ENCODE measurements at places on chromosomes 2 and 18. TPM values are rescaled to one million over a fixed set of nuclear protein-coding genes. Genes with fewer than 3 reads are reported as not detected.
A peak's percentile ranks its signal among the peaks of the same experiment; 100 is the strongest.

The CRYBA2 gene
- polyA plus RNA-seq = not detected

The IL1A gene
- polyA plus RNA-seq = not detected

The EIPR1 gene
- polyA plus RNA-seq = 103 TPM

The NEDD4L gene
- polyA plus RNA-seq = 13.2 TPM

The SNRNP27 gene
- polyA plus RNA-seq = 50.9 TPM

The ANKRD36C gene
- polyA plus RNA-seq = 2.9 TPM

The KIF1A gene
- polyA plus RNA-seq = 0.32 TPM

The EVA1A gene
- polyA plus RNA-seq = 93.0 TPM

The NAB1 gene
- 9.7 TPM for polyA plus RNA-seq

The RAX gene
- polyA plus RNA-seq = not detected

The TUBB8B gene
- polyA plus RNA-seq = not detected

The TRAF3IP1 gene
- polyA plus RNA-seq = 15.0 TPM

- DNase-seq = no peak
Measured at GRCh38 chr2:181300600-181301291, 156.4 kb upstream of the ITGA4 start.

- DNase-seq = peak; percentile 62
Measured at GRCh38 chr2:30514134-30514847, 67.2 kb downstream of the LCLAT1 start.

GRCh38 chr2:67055387-67056304 lies 341.5 kb upstream of the ETAA1 start:
- no peak for DNase-seq

DNA sequence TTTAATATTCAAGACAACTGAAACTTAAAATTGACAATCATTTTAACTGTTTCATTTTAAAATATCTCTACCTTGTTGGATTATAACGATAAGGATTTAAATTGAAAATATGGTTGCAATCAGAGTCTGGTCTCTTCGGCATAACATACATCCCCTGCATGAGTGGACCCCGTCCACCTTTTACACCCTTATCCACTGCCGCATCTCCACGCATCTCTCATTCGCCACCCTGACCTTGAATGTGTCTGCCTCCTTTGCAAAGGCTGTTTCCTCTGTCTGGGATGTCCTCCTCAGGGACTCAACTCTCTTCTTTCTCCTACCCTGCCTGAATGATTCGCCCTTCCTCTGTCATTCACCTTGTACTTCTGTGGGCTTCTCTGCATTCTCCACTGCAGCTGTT lies 87.6 kb downstream of the SPATS2L start:
- DNase-seq = no peak

DNA sequence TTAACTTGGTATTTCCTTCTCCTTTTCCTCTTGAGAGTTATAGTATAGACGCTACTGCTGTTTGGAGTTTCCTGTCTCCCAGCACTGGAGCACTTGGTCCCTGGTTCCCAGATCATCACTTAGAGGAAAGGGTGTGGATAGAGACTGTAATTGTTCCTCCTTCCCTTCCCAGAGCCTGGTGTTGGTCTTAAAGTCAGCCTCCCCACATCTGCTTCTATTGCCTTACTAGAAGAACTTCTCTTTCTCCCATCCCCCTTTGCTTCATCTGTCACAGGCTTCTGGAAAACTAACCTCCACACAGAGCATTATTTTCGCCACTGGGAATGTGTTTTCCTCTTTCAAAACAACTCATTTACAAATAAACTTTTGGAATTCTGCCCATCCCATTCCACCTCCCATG lies 131.0 kb downstream of the CCDC85A start:
- DNase-seq = no peak

DNA sequence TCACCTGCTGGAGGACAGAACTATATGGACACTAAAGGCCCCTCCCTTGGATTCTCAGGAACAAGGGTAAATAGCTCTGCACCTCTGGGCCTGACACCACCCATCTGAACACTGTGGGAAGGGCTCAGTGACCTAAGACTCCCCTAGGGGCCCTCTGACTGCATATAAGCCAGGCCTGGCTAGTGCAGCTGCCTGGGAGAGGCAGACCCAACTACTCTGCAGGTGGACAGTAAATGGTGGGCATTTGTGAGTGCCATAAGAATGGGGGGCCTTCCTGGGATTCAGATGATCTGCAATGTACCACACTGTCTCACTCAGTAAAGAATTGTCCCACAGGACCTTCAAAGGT lies 11.2 kb upstream of the WIPF1 start:
- no peak for DNase-seq

DNA sequence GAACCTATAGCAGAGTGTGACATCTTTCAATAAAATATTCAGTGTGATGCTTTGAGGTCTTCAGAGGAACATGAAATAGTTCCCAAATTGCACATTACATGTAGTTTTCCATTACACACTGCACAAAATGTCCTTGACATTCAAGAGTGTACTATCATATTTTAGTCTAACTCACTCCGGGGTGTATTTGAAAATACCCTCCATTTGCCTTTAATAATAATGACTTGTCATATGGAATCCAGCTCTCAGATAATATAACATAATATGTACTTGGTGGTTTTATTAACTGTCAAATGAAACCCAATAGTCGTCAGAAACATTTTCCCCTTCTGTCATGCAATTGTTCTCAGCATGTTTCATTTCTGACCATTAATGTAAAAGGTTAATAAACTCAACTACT lies 176.7 kb upstream of the CDH19 start:
- no peak for DNase-seq

DNA sequence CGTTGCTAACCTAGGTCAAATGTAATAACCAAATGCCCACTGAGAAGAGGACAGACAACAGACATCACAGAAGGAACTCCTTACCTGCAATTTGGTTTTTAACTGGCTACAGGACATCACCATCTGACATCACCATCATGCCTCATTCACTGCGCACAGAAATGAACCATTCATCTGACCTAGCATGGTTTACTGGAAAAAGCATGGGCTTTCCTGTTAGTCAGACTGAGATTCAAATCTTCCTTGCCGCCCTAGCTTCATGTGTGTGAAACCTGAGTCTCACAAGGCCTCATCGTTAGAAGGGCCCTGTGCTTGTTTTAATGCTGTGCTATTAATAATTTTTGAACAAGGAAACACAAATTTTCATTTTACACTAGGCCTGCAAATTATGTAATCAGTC lies 1.1 kb upstream of the HIBCH start:
- no peak for DNase-seq

DNA sequence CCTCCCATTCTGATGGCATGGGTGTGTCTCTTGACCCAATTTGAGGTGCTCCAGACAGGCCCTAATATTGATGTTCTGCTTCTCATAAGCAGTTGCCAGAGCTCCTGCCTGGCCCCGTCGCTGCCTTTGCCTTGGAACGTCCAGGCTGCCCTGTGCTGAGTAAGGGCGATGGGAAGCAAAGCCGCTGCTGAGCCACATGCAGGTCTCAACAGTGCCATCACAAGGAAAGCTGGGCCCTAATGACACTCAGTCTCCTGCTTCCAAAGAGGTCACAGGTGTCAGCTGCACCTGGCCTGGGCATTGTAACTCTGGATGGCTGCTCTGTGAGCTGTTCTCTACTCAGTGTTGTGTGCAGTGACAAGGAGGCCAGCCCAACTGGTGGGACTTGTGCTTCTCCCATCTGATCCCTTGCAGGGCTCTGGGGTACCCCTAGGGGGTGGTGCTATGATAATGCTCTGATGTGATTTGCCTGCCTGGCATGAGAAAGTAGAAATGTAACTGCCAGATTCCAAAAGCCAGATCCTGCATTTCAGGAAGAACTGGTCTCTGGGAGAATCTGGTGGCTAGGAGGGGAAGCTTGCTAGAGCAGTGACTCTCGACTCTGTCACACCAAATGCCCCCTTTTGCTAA lies 8.7 kb downstream of the TTC39C start:
- peak; percentile 68 for DNase-seq

DNA sequence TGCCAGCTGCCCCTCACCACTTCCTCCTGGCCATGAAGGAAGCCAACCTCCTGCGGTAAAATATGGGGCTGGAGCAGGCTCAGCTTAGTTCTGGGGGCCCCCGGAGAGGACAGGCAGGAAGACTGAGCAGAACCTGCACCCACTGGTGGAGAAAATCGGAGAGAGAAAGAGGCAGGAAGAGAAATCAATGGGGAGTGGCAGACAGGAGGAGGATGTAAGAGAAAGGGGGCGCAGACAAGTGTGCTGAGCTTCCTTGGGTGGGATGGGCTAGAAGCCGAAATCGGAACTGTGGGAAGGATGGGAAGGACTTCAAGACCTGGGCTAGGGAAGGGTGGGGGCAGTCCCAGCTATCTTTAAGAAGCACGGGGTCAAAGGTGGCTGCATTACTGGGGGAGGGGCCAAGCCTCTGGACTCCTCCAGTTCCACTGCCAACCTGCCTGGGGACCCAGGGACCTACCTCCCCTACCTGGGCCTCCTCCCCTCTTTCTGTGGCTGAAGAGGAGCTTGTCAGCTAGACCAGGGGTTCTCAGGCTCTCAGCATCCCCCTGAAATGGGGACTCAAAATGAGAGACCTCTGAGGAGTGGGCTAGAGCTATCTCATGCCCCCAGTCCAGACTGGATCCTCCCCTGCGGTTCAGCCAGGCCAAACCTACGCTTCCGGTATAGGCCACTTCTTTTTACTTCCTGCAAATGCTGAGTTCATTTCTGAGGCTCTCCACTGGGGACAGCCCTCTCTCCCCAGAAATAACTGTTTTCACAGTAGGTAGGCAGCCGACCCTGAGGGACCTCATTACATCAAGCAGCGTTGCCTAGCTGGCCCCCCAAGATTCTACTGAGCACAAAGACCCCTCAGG lies 33.6 kb upstream of the B3GNT7 start:
- no peak for DNase-seq

DNA sequence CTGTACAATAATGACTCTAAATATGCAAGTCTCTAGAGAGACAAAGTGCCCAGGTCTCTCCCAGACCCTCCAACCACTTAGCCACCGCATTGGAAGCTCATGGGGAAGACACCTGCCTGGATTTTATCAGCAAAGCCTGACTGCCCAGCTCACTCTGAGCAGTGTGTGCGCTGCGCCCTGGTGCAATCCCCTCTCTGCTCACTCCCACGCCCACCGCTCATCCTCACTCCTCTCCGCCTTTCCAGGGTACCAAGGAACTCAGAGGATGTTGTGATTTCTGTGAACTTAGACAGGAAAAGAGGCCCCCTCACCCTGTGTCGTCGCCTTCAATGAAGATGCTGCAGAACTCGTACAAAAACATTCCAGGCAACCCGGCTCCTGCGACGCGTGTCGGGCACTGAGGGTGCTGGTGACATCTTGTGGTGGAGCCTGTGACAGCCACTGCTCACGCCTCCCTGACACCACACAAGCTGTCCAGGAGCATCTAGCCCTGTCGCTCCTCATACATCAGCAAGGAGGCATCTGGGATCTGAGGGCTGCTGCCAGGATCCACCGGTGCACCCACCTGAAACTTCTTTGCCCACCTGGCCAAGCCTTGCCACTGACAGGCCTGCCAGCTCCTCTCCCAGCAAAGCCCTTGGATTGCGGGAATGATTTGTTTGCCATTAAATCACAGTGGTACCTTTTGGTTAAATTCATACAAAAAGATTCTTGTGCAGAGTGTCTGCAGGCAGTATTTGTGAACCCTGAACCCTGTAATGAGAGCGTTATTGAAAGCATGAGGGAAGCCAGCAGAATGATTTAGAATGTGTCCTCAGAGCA lies 220.4 kb downstream of the ZNF516 start:
- DNase-seq = peak; percentile 71

DNA sequence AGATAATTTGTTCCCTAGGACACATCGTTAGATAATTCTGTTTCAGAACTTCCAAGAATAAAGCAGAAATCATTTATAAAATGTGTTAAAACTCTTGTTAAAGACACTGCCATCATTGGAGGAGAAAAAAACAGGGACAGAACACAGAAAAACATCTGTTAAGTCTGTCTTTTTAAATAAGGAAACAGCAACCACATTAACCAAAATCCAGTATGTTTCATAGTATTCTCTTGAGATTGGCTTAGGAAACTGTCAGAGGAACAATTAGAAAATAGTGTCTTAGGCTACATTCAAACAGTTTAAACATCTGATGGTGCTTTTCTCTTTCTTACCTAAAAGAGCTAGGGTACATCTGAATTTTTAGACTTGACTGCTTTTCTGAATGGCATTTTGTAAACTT lies 81.6 kb downstream of the PMS1 start:
- no peak for DNase-seq

DNA sequence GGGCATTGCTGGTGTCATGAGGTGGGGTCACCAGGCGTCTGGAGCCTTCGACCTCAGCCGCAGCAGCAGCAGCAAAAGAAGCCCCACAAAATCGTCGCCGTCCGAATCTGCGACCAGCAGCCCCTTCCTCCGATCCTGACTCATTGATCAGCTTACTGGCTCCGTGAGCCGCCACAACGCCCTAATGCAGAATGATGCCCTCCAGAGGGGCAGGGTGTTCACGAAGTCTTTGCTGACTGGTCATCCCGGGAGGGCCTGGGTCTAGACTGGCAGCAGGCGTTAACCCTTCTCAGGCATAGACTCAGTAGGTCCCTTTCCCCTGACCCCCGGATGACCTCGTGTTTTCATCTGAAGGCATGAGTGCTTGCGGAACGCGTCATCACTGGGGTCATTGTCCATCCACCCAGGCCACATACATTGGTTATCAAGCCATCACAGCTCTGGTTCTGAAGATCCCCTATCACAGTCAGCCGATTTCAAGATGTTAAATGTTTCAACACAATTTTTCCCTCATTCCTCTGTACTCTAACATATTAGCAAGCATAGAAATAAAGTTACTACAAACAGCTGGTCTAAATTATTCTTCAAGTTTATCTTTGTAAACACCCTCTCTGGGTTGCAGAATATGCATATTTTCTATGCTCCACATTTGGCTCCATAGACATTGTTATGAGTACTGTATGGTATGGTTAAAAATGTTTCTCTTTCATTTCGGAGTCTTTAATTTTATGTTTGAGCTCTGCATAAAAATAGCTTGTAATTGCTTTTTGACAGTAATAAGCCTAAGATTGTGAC lies 83.3 kb upstream of the SALL3 start:
- no peak for DNase-seq

GRCh38 chr2:128390256-128390990 lies 71.8 kb upstream of the HS6ST1 start:
- no peak for DNase-seq

- no peak for DNase-seq
Measured at GRCh38 chr2:72212486-72212855, 64.8 kb upstream of the CYP26B1 start.

GRCh38 chr18:66990909-66991308 lies 387.0 kb upstream of the CDH19 start:
- DNase-seq = no peak

- DNase-seq = no peak
Measured at GRCh38 chr18:58186258-58186948, 142.4 kb downstream of the NEDD4L start.

GRCh38 chr2:152466041-152466440 lies 131.1 kb downstream of the FMNL2 start:
- DNase-seq = no peak

- no peak for DNase-seq
Measured at GRCh38 chr18:79169958-79170555, 100.9 kb downstream of the ATP9B start.

DNA sequence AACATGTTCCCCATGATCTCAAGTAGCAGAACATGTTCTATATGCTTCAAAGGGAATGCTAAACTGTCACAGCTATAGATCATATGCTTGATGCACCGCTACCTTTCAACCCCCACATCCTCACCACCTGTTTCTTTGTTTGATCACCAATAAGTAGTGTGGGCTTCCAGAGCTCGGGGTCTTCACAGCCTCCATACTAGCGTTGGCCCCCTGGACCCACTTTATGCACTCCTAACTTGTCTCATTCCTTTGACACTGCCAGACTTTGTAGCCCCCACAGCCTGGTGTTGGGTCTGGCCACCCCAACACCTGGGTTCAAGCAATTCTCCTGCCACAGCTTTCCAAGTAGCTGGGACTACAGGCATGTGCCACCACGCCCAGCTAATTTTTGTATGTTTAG lies 11.6 kb upstream of the RBM44 start:
- DNase-seq = no peak

GRCh38 chr2:88061295-88061694 lies 5.7 kb upstream of the KRCC1 start:
- no peak for DNase-seq

All from SK-N-SH (cell line).